ENCODE measurements at places on chromosomes 6 and 20.

- DNase-seq = no peak
These were observed 12.2 kb downstream of the SLC17A9 start for GRCh38 chr20:62964700-62965099.

DNA sequence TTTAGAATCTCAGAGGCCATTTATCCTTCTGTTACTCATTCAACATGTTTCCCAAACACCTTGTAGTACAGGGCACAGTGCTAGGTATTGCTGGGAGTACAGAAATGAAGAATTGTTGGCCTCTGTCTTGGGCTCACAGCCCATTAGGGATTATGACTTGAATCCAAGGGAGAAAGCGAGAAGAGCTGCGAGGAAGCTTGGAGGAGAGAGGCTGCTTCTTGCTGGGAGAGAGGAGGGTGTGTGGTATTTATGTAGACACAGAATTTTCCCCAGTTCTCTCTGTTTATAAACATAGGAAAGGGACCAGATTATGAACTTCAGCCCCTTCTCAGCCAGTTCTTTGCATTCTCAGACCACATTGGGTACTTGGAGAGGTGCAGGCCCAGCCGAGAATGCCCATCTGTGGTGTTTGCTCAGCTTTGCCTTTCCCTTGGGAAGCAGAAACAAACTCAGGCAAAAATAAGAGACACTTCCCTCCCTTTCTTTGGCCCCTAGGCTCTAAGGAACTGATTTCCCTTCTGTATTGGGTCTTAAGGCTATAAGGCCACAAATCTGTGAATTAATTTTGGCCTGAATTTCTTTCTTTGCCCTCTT lies 17.9 kb downstream of the CHMP4B start:
- no peak for DNase-seq

DNA sequence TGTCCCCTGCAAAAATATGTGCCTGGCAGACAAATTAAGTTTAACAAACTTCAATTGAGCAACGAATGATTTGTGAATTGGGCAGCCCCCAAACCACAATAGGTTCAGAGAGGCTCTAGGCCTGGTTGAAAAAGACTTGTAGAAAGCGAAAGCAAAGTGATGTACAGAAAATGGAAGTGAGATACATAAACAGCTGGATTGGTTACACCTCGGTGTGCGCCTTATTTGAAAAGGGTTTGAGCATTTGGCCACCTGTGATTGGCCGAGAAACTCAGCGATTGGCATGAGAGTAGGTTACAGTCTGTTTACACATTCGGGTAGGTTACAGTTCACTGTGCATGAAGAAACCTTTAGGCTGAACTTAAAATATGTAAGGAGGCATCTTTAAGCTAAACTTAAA lies 136.9 kb downstream of the CD83 start:
- DNase-seq = no peak

DNA sequence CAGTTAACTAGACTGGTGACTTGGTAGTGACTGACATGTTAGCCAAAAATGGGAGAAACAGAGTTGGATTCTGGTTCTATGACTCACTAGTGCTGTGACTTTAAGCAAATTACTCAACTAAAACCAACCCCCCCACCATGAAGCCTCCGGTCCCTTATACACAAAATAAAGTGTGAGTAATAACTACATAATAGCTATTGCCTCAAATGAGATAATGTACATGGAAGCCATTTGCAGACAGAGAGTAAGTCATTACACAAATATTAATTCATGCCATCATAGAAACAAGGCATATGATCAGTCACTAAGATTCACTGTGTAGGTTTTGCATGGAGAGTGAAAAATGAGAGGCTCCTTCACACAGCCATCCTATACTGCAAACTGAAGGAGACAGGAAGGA lies 111.9 kb downstream of the HIVEP2 start:
- no peak for DNase-seq

GRCh38 chr6:37209461-37210205 lies 39.7 kb downstream of the PIM1 start:
- DNase-seq = no peak

GRCh38 chr20:51412333-51412871 lies 130.1 kb downstream of the NFATC2 start:
- no peak for DNase-seq

DNA sequence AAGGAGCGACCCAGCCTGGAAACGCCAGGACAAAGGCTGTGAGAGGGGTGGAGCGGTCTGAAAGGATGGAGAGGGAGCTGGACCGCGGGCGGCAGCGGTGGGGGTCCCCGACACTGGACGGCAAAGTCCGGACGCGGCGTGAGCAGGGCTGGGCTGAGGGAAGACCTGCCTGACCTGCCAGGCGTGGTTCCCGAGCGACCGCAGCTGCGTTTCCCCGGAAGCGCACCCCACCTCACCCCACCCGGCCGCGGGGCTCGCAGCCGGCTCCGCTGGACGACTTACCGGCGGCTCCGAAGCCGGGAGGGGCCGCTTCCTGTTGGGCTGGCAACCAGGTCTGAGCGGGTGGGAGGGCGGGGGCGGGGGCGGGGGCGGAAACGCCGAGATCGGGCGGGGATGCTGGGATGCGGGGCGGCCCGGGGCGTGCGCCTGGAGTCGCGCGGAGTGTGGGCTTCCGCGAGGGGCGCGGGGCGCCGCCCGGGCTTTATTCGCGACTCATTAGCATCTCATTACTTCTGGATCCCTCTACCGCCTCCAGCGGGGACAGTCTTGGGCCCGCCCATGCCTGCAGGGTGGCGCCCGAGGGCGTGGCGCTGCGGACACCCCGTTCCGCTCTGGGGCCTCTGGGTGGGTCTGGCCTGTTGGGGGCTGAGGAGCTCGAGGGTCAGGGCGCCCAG lies at the start of gene MICAL1:
Gene MICAL1, minus strand, starts transcription at position 336 of the 674 bp plus-strand sequence. CDS start 1,576 bp downstream, outside the sequence.
- DNase-seq = peak; percentile 90

- no peak for DNase-seq
These were observed 32.6 kb downstream of the UTRN start for GRCh38 chr6:144317736-144318135.

DNA sequence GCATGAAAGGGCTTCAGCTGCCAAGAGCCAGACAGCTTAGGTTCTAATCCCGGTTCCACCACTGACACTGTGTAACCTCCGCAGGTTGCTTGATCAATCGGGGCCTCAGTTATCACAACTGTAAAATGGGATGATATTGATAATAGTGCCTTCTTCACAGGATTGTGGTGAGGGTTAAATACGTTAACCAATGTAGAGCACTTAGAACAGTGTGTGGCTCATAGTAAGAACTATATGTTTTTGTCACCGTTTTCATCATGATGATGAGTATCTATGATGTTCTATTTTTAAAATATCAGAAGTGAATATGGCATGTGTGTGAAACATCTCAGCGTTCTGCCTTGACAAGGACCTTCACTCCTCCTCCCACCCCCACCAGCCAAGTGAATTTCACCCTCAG lies 10.3 kb upstream of the MAPK13 start:
- no peak for DNase-seq

GRCh38 chr6:76774781-76775384 lies 688.4 kb downstream of the HTR1B start:
- no peak for DNase-seq

GRCh38 chr20:1327241-1327653 lies 1.7 kb downstream of the SDCBP2 start:
- peak; percentile 41 for DNase-seq

GRCh38 chr6:156839129-156839528 lies 62.0 kb downstream of the ARID1B start:
- DNase-seq = no peak

- no peak for DNase-seq
These were observed 94.6 kb downstream of the TIAM2 start for GRCh38 chr6:155089746-155090145.

DNA sequence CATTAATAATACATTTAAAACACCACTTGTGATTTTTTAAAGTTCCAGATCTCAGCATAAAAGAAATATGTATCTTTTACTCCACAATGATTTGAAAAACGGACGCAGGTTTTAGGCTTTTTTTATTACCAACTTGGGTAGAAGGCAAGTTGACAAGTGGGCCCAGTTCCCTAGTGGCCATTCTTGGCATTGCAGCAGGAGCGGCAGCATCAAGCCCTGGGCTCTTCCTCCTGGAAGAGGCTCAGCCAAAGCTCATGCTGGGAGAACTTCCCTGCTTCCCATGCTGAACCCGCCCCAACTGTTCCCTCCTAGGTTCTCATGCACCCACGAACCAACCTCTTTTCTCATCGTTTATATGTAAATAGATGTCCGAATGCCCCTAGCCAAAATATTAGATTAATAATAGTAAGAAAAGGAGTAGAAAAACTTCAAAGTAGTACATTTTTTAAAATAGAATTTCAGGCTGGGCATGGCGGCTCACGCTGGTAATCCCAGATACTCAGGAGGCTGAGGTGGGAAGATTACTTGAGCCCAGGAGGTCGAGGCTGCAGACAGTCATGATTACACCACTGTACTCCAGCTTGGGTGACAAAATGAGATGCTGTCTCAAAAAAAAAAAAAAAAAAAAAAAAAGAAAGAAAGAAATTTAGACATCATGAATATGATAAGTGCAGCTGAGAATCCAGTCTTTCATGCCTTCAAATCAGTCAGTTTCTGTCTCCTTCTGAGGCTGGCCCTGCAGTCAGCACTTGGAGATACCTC lies 18.2 kb upstream of the MYB start:
- DNase-seq = peak; percentile 49

- no peak for DNase-seq
These were observed 5.4 kb downstream of the CITED2 start for GRCh38 chr6:139369068-139369467.

DNA sequence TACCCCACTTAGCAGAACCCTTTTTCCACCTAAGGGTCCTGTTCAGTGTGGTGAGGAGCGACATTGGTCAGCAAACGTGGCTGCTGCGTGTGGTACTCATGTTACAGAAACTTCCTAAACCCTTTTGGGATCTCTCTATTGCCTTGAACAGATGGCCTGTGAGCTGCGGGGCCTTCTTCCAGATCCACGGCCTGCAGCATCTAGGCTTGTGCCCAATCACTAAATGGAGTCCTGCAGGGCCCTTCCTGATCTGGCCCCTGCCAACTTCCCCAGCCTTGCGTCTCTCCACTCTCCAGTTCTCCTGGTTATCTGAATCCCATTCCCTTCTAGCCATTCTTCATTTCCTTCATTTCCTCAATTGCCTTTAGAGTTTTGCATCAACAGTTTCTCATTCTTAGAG lies 85.6 kb downstream of the PDE7B start:
- no peak for DNase-seq

DNA sequence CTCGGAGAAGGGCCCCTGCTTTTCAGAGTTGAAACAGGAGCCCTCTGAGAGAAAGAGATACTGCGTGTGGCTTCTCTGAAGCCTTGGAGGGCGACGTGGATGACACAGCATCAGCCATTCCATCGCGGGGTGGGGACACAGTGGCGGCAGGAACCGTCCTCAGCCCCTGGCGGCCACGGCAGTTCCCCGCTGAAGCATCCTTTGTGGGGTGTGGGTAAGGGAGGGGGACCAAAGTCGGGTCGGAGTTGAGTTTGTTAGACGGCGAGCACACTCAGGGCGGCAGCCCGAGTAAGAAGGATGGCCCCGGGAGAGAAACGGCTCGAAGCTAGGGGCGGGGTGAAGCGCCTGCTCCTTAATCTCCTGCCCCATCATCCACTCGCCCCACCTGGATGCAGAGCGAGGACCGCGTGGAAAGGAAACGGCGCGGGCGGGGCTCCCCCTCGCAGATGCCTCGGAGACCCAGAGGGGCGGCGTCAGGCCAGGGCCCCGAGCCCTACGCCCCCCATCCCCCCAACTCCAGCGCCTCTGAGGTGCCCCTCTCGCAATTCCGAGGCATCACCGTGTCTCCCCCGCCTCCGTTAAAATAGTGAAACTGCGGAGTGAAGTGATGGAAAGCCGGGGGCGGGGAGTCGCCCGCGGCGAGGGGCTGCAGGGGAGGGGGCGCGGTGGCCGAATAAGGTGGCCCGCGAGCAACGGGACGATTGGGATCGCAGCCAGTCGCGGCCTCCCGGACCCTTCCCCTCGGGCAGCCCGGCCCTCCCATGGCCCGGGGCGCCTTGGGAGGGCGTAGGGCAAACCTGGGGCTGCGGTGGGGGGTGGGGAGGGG lies 796 bp upstream of the RREB1 start:
- peak; percentile 58 for DNase-seq

- no peak for DNase-seq
These were observed 55.3 kb upstream of the UFL1 start for GRCh38 chr6:96466147-96466863.

- no peak for DNase-seq
These were observed 23.5 kb upstream of the RNF24 start for GRCh38 chr20:4038676-4039370.

- DNase-seq = no peak
These were observed 89.9 kb downstream of the GPR6 start for GRCh38 chr6:110067837-110068591.

GRCh38 chr20:10476319-10476724 lies 41.2 kb downstream of the SLX4IP start:
- no peak for DNase-seq

DNA sequence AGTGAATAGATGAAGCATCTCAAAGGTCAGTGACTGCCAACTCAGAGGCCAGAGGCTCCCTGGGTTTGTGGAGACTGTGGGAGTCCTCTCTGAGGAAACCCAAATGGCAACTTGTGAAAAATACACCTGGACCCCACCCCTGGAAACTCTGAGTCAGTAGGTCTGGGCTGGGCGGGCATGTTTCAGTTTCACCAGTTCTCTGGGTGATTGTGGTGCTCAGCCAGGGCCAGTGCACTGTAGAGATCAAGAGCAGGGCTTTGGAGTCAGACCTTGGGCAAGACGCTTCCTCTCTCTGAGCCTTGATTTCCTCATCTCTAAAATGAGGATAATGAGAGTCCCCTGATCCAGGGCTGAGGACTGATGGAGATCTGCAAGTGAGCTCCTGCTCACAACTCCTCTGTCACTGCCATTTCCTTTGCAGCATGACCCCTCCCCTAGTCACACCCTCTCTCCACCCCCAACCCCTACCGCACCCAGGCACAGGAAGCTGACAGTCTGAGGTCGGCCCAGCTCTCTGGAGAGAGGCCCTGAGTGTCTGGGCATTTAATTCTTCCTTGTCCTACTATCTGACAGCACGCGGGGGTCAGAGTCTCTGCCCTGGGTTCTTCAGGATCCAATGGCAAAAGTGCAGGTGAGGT lies 5.1 kb downstream of the DEF6 start:
- DNase-seq = peak; percentile 82

DNA sequence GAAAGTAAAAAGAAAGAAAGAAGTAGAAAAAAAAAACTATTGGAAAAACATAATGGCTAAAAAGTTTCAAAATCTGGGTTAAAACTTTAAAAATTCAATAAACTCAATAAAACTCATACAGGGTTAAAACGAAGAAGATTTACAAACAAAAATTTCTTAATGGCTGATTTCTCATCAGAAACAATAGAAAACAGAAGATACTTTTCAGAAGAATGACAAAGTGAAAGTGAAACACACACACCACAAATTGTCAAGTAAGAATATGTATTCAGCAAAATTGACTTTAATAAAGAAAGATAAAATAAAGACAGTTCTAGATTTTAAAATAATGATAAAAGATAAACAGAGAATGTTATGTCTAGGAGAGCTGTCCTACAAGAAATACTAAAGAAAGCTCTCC lies 618.9 kb upstream of the GJE1 start:
- DNase-seq = no peak

DNA sequence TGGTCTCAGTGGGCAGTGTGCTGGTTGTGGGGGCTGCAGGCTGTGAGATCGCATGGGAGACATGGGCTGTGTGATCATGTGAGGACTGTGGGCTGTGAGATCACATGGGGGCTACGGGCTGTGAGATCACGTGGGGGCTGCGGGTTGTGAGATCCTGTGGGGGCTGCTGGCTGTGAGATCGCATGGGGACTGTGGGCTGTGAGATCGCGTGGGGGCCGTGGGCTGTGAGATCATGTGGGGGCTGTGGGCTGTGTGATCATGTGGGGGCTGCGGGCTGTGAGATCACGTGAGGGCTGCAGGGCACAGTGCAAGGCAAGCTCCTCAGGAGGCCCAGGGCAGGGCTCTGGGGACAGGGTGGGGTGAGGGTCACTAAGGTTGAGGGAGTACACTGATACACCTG lies 140.5 kb upstream of the CST7 start:
- DNase-seq = no peak
